ENCODE measurements at places on chromosomes 5 and 9. TPM values are rescaled to one million over a fixed set of nuclear protein-coding genes. Genes with fewer than 3 reads are reported as not detected.

DNA sequence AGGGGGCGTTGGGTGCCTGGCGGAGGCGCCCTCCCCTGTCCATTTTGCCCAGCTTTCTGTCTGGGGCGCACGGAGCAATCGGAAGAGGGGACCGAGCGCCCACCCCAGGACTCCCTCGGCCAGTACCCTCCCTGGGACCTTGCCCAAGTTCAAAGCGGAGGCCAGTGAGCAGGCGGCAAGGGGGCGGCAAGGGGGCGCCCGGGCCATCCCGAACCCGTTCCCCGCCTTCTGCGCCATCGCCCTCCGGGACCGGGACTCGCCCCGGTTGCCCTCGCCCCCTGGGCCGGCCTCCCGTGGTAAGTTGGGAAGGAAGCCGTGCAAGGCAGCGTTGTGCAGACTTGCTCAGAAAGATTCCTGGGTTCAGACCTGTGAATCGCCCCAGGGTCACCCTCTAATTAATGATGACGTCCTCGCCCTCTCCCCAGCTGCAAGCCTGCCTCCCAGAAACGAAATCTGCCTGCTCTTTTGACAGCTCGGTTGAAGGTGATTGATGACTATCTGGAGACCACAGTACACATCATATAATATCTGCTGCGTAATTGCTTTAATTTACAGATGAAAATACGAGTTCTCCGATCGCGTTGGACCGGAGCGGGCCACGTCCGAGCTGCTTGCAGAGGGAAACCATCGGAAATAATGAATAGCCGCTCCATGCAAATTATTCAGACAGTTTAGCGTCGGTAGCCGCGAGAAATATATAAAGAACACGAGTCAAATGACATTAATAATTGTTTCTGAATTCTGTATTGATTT lies 1.4 kb upstream of the IRX4 start:
- H3K4me1 ChIP-seq: peaks cover 4% of the 10 kb centered on the region
- peaks cover 2% of the 10 kb centered on the region for H3K36me3 ChIP-seq
- H3K27me3 ChIP-seq: peaks cover 43% of the 10 kb centered on the region
- no peak for DNase-seq
- peak overlapping the region; percentile 66 for H3K4me3 ChIP-seq

The SPINK5 gene
- not detected for total RNA-seq

GRCh38 chr5:2985718-2986117 lies 234.2 kb upstream of the IRX2 start:
- no peaks in the 10 kb centered on the region for H3K27me3 ChIP-seq
- no peaks in the 10 kb centered on the region for H3K36me3 ChIP-seq
- no peaks in the 10 kb centered on the region for H3K4me1 ChIP-seq
- H3K4me3 ChIP-seq: no peak overlapping the region

GRCh38 chr5:14209836-14210235 lies 66.7 kb downstream of the TRIO start:
- H3K4me3 ChIP-seq: no peak overlapping the region
- no peak overlapping the region for H3K27ac ChIP-seq
- peaks cover 5% of the 10 kb centered on the region for H3K27me3 ChIP-seq
- peaks cover 2% of the 10 kb centered on the region for H3K4me1 ChIP-seq
- DNase-seq: no peak

The PIP5K1B gene
- total RNA-seq: 1.2 TPM

GRCh38 chr9:125754096-125754495 lies 6.9 kb downstream of the PBX3 start:
- H3K36me3 ChIP-seq: no peaks in the 10 kb centered on the region
- no peaks in the 10 kb centered on the region for H3K27me3 ChIP-seq
- H3K4me1 ChIP-seq: peaks cover 7% of the 10 kb centered on the region
- H3K4me3 ChIP-seq: no peak overlapping the region
- DNase-seq: no peak
- no peak overlapping the region for H3K27ac ChIP-seq

DNA sequence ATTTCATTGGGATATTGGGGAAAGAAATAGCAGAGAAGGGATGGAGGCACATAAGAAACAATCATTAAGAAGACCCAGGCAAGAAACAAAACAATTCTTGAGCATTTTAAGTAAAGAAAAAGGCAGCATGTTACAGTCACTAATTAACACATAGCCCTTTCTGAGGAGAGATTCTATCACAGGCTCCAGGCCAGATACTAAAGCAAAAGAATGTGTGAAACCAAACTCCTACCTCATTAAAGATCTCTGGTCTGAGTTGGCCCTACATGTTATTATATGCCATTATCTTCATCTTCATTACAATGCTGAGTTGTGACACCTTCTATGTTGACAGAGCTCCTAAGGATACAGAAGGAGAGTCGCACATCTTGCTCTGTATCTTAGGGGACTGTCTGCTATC lies 37.5 kb downstream of the DAP start:
- H3K4me1 ChIP-seq: peaks cover 4% of the 10 kb centered on the region
- peaks cover 4% of the 10 kb centered on the region for H3K36me3 ChIP-seq
- H3K27ac ChIP-seq: no peak overlapping the region
- H3K4me3 ChIP-seq: no peak overlapping the region

The PDCD1LG2 gene
- not detected for total RNA-seq

The PRELID2 gene
- not detected for total RNA-seq

DNA sequence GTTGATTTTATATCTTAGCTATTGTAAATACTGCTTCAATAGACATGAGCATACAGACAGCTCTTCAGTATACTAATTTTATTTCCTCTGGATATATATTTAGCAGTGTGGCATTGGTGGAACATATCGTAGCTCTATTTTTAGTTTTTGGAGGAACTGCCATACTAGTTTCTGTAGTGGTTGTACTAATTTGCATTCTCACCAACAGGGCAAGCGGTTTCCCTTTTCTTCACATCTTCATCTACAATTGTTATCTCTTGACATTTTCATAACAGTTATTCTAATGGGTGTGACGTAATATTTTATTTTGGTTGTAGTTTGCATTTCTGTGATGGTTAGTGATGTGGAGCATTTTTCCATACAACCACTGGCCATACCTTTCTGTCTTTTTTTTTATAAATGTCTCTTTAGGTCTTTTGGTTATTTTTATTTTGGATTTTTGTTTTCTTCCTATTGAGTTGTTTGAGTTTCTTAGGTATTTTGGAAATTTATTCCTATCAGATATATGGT lies 32.5 kb downstream of the TAF11L14 start:
- H3K4me3 ChIP-seq: no peak overlapping the region
- H3K27me3 ChIP-seq: no peaks in the 10 kb centered on the region
- DNase-seq: no peak
